NCI-H460 (cell line): ENCODE measurements at places on chromosomes 11 and 22. TPM values are rescaled to one million over a fixed set of nuclear protein-coding genes. Genes with fewer than 3 reads are reported as not detected.

GRCh38 chr11:9053316-9054035, 37.9 kb downstream of the SCUBE2 start:
- DNase-seq: no peak

- DNase-seq: no peak
These were observed 5.5 kb downstream of the CBX6 start for GRCh38 chr22:38866399-38867123.

DNA sequence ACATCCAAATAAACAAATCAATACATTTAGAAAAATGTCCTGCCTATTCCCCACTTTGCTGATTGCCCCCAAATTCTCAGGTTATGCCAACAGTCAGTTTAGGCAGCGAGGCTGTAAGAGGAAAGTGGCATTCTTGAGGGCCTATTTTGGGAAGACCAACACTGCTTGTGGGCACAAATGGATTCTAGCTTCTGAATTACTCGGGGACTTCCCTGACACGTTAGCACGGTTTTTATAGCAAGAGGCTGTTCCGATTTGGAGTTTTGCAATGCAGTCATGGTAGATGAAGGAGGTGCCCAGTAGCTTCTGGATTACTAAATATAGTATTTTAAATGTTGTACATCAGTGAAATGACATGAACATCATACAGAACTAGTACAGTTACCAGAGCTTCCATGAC, 13.1 kb downstream of the RCN1 start:
- DNase-seq: no peak

DNA sequence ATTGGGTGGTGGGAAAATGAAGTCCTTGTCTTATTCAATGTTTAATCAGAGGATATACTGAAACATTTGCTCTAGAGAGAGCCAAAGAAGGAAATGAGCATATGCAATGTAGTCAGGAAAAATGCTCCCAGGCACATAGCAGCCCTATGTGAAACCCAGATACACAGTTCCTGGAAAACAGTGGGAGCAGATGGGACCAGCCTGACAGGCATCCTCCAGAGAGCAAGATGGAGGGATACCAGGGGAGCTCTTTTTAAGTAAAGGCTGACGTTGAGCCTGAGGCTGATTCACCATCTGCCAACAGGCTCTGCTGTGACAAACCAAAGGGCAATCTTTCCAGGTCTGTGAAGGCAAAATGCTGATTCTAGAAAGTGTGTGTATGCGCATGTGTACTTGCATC, 559.4 kb upstream of the KIRREL3 start:
- no peak for DNase-seq

The CHEK1 gene
- total RNA-seq: 36.1 and 38.7 TPM in 2 replicates

The GGTLC3 gene
- not detected in 2 replicates for total RNA-seq

The TTC28 gene
- total RNA-seq: 6.6 and 12.1 TPM in 2 replicates

GRCh38 chr11:7882860-7883259, 48.2 kb downstream of the OR10A6 start:
- no peak for DNase-seq

The SMTNL1 gene
- total RNA-seq: not detected in 2 replicates

- DNase-seq: no peak
These were observed 29.0 kb downstream of the SPATA19 start for GRCh38 chr11:133816146-133816870.

DNA sequence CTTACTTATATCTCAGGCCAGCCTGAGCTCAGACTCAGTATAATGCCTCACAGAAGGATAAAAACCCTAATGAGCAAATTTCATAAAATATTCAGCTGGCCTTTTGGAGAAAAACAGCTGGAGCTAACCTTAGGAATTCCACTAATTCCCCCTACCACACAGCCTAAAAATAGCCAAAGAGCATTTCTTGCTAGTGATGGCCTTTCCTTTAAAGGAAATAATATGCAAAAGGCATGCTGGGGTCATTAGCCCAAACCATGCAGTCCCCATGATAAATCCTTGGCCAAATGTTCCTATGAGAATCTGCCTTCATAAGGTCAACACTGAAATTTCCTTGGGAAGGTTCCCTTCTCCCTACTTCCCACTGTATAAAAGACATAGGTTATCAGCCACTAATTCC, 38.2 kb downstream of the SYTL2 start:
- DNase-seq: no peak

The KLHDC7B gene
- total RNA-seq: 1.6 and 2.1 TPM in 2 replicates

The LRFN4 gene
- 30.5 and 32.4 TPM in 2 replicates for total RNA-seq

DNA sequence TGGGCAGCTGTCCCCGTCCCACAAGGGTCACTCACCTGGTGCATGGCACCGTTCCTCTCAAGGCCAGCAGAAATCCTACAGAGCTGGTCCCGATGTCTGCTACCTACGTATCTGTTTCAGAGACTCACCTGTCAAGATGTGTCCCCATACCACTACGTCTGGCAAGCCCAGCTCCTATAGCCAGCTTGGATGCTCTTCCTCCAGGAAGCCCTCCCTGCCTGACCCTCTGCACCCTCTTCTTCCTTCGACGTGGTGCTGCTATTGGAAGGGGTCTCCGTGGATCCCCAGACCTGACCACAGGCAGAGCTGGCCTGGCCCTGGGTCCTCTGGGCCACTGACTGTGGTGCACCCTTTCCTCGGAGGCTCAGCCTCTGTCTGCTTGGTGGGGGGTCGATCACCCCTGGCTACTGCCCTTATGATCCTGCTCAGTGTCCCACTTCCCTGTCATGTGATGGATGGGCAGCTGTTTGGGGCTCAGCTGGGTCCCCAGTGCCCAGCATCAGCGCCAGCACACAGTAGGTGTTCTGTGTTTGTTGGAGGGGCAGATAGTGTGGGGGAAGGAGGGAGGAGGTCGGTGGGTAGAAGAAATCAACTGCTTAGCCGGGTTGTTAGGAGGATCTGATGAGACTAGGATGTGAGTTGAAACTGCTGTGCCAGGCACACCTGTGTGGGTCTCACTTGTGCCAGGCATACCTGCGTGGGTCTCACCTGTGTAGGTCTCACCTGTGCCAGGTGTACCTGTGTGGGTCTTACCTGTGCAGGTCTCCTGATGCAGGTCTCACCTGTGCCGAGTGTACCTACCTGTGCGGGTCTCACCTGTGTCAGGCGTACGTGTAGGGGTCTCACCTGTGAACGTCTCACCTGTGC, 21.7 kb upstream of the ARHGAP8 start:
- DNase-seq: no peak

The ELFN2 gene
- total RNA-seq: 0.02 TPM in 1 of 2 replicates, not detected in the other

The F2 gene
- not detected in 2 replicates for total RNA-seq

GRCh38 chr11:88431675-88432341, 94.3 kb upstream of the CTSC start:
- no peak for DNase-seq

- no peak for DNase-seq
These were observed 144.0 kb downstream of the MPPED1 start for GRCh38 chr22:43555561-43556515.

- DNase-seq: no peak
These were observed 154.2 kb upstream of the TTC12 start for GRCh38 chr11:113159988-113160807.

GRCh38 chr11:93967944-93968343, 53.2 kb upstream of the HEPHL1 start:
- no peak for DNase-seq

The H19 gene
- 0.40 and 1.5 TPM in 2 replicates for total RNA-seq

DNA sequence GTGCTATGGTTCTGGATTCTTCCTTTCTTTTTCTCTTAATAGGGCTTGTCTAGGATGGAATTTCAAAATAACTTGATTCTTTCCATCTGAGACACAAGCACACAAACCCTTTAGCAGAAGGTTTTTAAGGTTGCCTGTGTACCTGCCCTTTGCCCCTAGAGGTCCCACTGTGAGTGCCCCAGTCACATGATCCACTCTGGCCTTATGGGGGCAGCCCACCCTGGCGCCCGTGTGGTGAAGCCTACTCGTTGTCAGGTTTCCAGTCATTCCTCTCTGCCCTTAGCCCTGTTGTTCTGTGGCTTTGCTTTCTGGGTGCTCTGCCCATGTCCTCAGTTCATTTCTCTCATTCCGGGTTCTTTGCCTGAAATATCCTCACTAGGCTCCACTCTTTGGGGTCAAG, 51.8 kb downstream of the ZNRF3 start:
- no peak for DNase-seq

DNA sequence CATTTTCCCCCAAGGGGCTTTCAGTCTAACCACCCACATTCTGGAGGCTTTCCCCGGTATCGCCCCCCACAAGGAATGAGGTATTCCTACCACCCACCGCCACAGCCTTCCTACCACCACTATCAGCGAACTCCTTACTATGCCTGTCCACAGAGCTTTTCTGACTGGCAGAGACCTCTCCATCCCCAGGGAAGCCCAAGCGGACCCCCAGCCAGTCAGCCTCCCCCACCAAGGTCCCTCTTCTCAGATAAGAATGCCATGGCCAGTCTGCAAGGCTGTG, 14.6 kb upstream of the SLC25A18 start:
- DNase-seq: no peak

The OR5A1 gene
- total RNA-seq: not detected in 2 replicates

- no peak for DNase-seq
These were observed 79.7 kb downstream of the C22orf31 start for GRCh38 chr22:28981818-28982499.

The SAA4 gene
- not detected in 2 replicates for total RNA-seq

DNA sequence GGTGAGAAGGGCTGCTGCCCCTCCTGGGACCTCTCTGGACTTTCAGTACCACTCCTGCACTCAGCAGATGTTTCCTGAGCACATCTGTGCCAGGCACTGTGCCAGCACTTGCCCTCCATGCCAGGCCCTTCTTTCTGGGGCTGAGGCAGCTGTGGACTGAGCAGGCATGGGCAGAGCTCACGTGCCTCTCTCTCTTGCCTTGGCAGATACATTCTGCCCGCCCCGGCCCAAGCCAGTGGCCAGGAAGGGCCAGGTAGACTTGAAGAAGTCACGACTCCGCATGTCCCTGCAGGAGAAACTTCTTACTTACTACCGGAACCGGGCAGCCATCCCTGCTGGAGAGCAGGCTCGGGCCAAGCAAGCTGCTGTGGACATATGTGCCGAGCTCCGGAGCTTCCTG, 8.3 kb upstream of the ATF4 start:
- DNase-seq: no peak

The PGR gene
- total RNA-seq: 0.22 and 0.26 TPM in 2 replicates
